ENCODE measurements at places on chromosomes 12 and 14.

DNA sequence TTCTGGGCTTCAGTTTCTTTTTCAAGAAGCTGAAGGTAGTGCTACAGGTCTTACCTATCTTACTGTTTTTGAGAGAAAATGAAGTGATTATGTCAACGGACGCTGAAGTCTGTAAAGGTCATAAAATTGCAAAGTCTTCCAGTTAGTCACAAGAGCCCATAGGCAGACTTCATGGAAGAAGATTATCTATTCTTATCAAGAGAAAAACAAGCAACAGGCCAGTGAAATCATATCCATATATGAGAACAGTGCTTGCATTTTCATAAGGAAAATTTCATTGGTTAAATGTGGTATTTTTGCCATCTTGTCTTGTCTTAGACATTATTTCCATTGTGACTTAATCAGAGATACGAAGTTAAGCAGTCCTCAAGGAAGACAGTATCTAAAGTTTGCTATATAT is 412.7 kb upstream of the SEL1L start:
- no peak for DNase-seq

DNA sequence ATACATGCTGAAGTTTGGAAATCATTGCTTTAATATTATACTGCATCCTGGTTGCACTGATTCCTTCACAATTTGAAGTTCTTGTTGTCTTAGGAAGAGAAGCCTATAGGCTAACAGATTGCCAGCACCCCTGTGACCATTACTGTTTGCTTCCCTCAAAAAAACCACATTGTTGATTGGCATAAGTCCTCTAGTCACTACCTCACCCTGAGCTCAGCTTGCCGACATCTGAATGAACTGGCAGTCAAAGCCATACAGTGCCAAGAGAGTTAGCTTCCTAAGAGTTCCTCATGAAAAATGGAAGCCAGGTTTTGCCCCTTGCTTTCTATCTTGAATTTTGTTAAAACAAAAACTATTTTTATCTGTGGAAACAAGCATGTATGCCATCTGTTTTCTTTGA is 276.1 kb downstream of the SYT1 start:
- no peak for DNase-seq

GRCh38 chr14:92647797-92648279 is 100.6 kb downstream of the LGMN start:
- DNase-seq: peak; percentile 71

DNA sequence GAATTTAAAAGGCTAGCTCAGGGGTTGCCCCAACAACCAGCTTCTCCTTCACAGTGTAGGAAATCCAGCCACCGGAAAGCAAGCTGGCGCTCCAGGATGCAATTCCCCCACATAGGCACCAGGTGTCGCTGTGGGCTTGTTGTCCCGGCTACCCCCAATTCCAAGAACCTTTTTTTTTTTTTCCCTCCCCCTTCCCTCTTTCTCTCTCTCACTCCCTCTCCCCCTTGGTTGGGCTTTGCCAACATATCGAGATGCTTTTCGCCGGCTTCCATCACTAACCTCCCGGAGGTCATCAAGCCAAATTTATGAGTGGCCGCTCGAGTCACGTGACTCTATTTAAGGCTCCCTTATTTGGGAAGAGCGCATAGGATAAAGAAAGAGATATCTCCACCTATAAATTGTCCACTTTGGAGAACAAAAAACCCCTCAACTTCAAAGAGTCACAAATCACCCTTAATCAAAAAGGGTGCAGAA is at the start of gene HOXC5:
TSS of gene HOXC5 (plus strand) at position 424 of the 474 bp plus-strand sequence. CDS start 73 bp downstream, outside the sequence.
- DNase-seq: peak; percentile 75

- DNase-seq: peak; percentile 89
Measured at GRCh38 chr12:127165567-127166392, 1101.2 kb upstream of the TMEM132C start.

- no peak for DNase-seq
Measured at GRCh38 chr14:58397156-58397555, 1.4 kb downstream of the TOMM20L start.

- no peak for DNase-seq
Measured at GRCh38 chr12:43332977-43333640, 218.9 kb downstream of the ADAMTS20 start.

GRCh38 chr12:10067264-10067663 is 31.5 kb downstream of the CLEC1A start:
- DNase-seq: no peak

DNA sequence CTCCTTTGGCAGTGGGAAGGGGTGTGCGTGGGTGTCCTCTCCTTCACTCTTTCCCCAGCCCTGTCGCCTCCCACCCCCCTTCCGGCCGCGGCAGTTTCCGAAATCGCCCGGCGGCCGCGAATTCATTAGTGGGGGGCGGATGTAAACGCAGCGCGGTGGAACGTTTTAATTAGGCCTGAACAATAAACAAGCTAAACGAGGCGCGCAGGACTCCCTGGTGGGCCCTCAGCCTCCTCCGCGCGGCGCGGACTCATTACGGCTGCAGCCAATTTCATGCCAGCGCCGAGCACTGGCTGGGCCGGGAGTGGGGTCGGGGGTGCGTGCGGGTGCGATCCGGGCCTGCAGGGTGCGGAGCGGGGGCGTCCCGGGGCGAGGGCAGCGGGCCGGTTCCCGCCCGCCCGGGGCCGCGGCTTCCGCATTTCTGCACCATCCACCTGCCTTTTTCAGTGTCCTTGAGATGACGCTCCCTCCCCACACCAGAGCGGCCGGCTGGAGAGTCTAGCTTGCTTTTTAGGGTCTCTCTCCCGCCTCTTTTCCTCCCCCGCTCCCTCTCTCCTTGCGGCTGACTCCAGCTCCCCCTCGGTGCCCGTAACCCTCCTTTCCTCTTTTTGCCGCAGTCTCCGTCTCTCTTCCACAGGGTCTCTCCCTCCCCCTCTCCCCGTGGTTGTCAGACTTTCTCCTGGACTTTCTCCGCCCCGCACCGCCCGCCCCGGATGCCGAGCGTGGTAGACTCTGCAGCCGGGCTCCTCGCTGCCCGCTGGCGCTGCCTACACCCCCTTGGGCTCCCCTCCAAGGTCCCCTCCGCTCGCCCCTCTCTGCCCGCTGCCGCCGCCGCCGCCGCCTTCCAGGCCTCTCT is at the start of gene CISTR:
TSS of gene CISTR (minus strand) at position 644 of the 856 bp plus-strand sequence.
- DNase-seq: peak; percentile 53

GRCh38 chr14:71508901-71509300 is 423.3 kb upstream of the RGS6 start:
- DNase-seq: no peak

GRCh38 chr14:100965296-100965695 is 61.8 kb upstream of the RTL1 start:
- DNase-seq: no peak

GRCh38 chr14:99649643-99650042 is 4.7 kb downstream of the HHIPL1 start:
- no peak for DNase-seq

- DNase-seq: no peak
Measured at GRCh38 chr12:112226768-112227167, 101.4 kb downstream of the TRAFD1 start.

DNA sequence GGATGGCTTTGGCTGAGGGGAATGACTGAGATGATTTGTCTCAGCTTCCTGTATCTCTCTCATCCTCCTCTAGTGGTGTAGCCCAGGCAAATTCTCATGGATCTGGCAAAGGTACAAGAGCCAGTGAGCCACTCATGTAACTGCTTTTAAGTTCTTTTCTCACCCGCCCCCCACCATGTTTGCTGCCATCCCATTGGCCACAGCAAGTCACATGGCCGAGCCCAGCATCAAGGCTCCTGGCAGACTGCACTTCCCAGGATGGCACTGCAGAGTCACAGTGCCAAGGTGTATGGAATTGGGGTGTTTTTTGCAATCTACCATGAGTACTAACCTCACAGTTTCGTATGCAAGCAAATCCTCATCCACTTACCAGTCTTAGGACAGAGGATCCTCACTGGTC is 50.9 kb downstream of the CHST11 start:
- no peak for DNase-seq

DNA sequence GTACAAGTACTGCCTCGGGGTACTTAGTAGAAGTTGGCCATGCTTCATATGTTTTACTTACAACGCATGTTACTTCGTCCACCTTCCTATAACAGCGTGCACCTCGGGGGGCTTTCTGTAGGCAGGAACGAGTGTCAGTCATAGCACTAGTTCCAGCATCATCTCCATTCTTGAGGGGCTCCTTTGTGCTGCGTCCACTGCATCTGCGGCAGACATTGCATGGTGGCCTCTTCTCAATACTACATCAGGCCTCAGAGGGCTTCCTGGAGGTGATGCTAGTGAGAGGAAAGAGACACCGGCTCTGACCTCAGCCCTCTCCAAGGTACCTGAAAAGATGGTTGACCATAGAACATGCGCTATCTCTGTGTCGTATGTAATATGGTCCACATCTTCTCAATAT is 121.2 kb upstream of the RTL1 start:
- DNase-seq: no peak

- DNase-seq: no peak
Measured at GRCh38 chr12:124507188-124508109, 60.0 kb downstream of the NCOR2 start.

DNA sequence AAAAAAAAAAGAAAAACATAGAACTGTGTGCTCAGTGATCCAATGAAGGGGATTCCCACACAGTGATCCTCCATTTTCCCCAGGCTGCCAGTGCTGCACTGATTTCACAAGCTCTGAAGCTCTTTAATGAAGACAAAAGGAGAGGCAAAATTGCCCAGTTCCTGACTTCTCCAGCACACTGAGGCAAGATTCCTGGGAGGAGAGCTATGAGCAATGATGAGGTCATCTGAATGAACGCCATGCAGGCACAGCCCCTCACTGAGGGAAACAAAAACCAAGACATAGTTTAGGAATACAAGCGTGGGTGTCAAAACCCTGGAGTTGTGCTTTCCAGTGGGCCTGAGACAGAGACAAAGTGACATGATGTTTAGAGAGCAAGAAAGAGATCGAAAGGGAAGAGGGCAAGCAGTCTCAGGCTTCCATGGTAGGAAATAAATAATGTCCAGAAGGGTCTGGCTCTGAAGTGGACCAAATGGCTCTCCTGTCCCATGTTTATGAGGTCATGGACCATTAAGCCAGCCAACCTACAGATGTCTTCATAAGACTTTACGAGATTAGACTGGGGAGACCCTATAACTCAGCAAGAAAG is 40.9 kb upstream of the SMUG1 start:
- DNase-seq: peak; percentile 95

GRCh38 chr12:44357494-44357893 is 518.6 kb downstream of the NELL2 start:
- no peak for DNase-seq

GRCh38 chr12:109776624-109777023 is 56.6 kb downstream of the TRPV4 start:
- no peak for DNase-seq

DNA sequence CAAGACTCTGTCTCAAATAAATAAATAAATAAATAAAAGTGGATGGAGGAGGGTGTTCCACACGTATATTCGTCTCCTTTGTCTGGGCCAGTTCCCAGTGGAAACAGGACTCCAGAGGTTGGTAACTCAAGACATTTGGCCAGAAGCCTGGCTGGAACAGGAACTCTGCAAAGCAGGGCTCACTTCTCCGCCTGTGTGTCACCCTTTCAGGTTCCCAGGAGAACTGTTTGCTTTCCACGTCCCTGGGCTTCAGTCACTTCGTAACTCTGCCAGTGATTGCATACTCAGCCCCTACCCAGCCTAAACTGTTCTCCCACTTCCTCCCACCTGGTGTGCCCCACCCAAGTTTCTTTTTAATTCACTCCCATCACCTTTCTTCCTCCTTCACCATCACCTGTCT is 7.0 kb upstream of the UBE2N start:
- no peak for DNase-seq

DNA sequence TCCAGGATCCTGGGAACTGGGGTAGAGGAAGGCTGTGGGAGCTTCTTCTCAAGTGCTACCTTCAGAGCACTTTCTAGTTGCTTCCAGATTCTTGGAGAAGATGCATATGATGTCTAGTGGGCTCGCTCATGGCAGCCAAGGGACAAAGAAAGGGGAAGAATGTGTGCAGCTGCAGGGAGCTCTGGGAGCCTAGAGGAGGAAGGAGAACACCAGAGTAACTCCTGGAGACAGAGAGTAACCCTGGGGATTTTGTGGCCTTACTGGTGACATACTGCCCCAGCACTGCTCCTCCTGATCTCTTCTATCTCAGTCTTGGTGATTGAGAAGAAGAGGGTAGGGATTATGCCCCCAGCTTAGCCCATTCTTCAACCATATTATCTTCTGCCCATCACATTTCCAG is 10.3 kb upstream of the SP7 start:
- DNase-seq: peak; percentile 68

DNA sequence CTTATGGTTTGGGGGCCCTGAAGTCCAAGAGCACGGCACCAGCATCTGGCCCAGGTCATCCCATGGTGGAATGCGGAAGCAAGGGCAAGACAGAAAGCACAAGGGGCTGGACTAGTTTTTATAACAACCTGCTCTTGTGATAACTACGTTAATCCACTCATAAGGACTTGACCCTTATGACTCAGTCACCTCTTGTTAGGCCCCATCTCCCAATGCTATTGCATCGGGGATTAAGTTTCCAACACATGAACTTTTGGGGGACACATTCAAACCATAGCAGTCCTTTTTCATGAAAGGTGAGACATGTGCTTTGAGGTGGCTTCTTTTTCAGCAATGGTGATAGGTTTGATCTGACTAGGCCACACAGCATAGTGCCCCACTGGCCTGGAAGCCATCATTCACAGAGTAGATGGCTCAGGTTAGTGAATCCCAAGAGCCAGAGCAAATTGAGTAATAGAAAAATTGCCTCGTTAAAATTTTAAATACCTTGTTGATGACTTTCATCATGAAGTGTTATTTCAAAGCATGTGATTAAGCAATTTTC is 12.1 kb downstream of the FRMD6 start:
- no peak for DNase-seq

GRCh38 chr12:102757154-102757881 is 159.7 kb downstream of the PAH start:
- no peak for DNase-seq

DNA sequence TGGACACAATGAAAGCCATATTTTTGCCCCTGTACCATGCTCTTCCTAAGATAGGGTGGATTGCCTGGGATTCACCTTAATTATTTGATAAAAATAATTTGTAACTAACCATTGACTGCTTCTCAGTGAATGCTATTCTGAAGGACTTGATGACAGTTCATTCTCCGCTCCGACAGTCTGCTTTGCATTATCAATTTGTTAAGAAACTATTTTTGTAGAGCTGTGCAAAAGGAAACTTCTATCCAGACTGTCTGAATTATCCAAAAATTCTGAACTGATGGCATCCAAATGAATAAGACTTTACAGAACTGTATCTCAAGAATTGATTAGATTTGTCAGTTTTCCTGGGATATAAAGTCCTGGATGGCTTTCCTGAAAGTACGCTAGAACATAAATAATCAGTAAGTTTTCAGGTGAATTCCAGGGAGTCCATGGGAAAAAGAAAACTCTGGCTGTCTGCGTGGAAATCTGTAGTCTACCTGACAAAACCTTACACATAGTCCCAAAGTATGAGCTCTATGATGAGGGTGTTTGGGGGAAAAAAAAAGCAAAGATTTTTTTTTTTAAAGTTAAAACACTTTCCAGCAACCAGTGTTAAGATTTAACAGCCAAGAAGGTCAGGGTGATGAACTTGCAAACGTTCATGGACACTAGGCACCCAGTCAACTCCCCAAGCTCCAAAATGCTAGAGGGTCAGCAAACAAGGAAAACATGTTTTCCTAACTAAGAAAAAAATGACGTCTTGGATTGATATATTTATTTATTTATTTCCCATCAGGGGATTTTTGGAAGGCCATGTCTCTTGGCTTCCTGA is 291.1 kb upstream of the TBX3 start:
- no peak for DNase-seq
